ENCODE measurements at places on chromosomes 16 and 17.

DNA sequence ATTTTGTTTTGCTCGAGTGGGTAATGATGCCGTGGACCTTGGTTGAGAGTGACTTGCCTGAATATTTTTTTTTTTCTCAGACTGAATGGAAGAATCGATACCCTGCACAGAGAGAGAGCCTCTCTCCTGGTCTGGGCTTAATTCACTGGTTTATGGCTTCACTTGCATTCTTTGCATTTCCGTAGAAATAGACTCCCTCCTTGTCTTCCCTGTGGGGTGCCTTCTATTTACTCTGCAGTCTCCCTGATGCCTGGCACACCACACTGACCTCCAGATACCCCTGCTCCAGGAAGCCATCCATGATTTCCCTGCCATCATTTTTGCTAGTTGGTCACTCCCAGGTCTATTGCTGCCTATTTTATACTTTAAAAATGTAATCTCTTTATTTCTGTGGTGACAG is 238.0 kb downstream of the SNX29 start:
- no peak for DNase-seq

- DNase-seq, result no peak
Observed at GRCh38 chr17:79162012-79162963, 87.7 kb downstream of the ENGASE start.

GRCh38 chr17:2964831-2965230 is 98.6 kb downstream of the OR1D5 start:
- DNase-seq, result no peak

- DNase-seq, result no peak
Observed at GRCh38 chr17:10458701-10459100, 10.7 kb downstream of the MYH4 start.

- peak; percentile 37 for DNase-seq
Observed at GRCh38 chr16:49890876-49891275, 35.0 kb upstream of the ZNF423 start.

DNA sequence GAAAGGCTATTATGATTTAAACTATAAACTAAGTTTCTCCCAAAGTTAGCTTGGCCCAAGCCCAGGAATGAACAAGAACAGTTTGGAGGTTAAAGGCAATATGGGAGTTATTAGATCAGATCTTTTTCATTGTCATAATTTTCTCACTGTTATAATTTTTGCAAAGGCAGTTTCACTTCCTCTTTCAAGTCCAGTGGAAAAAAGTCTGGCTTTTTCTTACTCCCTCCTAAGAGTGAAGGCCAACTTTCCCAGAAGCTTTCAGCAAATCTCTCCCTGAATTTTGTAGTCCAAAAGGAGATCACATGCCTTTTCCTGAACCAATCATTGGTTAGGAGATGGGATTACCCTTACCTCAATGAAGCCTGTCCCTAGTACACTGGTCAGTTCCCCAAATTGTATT is 9.1 kb upstream of the BLMH start:
- DNase-seq, result no peak

- no peak for DNase-seq
Observed at GRCh38 chr17:82116246-82116645, 18.2 kb upstream of the FASN start.

- no peak for DNase-seq
Observed at GRCh38 chr17:2990396-2990795, 73.0 kb downstream of the OR1D5 start.
